Panc1 (cell line): ENCODE measurements at places on chromosomes 1 and 21.
A peak's percentile ranks its signal among the peaks of the same experiment; 100 is the strongest.

GRCh38 chr1:119968068-119968492 is 71.8 kb upstream of the ADAM30 start:
- peak; percentile 59 for DNase-seq

- no peak for DNase-seq
Measured at GRCh38 chr1:240136402-240136801, 44.7 kb downstream of the FMN2 start.

GRCh38 chr1:217526636-217527035 is 104.3 kb downstream of the GPATCH2 start:
- DNase-seq: no peak

DNA sequence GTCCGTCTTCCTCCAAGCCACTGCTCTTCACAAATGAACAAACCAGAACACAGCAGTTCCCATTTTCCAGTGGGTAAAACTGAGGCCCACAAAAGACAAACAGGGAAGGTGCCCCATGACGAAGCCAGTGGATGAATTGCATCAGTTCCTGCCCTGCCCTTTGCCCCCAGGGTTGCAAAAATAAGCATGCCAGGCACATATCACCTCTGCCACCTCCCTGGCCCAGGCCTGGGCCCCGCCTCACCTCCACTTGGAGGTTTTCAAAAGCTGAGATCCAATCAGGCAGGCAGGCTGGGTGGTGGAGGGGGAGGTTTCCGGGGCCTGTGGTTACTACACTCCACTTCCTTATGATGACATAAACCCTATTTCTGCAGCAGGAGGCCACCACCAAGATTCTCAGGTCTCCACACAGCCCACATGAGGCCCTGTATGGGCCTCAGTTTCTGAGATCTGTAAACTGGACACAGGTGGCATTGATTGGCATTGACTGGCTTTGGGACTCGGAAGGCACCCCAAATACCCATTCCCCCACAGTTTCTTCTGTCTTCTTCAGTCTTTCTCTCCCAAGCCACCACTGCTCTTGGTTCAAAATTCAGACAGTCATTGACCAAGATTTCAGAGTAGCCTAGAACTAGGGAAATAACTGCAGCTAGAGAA is 4.1 kb downstream of the KIF21B start:
- DNase-seq: no peak

- peak; percentile 33 for DNase-seq
Measured at GRCh38 chr1:193183019-193183627, 3.3 kb downstream of the B3GALT2 start.

DNA sequence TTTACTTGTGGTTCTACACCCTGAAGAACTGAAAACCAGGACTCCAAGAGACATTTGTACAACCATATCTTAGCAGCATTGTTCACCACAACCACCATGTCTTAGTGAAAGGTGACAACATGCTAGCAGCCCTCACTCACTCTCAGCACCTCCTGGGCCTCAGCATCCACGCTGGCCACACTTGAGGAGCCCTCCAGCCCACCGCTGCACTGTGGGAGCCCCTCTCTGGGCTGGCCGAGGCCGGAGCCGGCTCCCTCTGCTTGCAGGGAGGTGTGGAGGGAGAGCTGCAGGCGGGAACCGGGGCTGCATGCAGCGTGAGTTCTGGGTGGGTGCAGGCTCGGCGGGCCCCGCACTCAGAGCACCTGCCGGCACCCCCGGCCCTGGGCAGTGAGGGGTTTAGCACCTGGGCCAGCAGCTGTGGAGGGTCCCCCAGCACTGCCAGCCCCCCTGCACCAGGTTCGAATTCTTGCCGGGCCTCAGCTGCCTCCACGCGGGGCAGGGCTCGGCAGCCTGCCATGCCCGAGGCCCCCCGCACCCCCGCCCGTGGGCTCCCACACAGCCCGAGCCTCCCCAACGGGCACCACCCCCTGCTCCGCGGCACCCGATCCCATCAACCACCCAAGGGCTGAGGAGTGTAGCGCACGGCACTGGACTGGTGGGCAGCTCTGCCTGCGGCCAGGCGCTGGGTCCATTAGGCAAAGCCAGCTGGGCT is 9.2 kb downstream of the C1orf159 start:
- DNase-seq: no peak

DNA sequence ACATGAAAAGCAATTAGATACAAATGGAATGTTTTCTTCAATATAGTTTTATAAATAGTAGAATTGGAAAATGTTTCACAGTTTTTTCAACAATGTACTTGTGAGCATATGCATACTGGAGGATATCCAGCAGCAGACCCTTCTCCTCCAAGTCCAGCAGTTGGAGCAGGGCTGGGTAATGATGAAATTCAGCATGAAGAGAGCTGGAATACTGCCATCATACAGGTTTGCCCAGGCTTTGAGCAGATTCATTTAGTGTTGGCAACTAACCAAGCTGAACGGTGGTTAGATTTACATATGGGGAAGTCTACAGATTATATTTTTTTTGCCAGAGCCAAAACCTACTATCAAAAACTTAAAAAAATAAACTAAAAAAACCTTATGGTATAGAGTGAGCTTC is 38.3 kb downstream of the WDR3 start:
- DNase-seq: no peak

DNA sequence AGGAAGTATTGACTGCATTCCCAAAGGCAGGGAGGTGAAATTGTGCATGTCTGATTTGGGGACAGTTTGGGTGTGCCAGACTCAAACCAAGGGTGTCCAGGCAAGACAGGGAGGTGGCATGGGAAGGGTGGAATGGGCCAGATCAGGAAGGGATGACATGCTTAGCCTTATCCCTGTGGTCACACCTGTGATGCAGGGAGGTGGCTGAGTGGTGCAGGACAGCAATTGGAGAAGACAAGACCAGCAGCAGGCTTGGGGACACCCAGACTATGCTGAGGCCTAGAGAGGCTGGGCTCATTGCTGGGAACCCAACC is 4.0 kb downstream of the FOXO6 start:
- no peak for DNase-seq

DNA sequence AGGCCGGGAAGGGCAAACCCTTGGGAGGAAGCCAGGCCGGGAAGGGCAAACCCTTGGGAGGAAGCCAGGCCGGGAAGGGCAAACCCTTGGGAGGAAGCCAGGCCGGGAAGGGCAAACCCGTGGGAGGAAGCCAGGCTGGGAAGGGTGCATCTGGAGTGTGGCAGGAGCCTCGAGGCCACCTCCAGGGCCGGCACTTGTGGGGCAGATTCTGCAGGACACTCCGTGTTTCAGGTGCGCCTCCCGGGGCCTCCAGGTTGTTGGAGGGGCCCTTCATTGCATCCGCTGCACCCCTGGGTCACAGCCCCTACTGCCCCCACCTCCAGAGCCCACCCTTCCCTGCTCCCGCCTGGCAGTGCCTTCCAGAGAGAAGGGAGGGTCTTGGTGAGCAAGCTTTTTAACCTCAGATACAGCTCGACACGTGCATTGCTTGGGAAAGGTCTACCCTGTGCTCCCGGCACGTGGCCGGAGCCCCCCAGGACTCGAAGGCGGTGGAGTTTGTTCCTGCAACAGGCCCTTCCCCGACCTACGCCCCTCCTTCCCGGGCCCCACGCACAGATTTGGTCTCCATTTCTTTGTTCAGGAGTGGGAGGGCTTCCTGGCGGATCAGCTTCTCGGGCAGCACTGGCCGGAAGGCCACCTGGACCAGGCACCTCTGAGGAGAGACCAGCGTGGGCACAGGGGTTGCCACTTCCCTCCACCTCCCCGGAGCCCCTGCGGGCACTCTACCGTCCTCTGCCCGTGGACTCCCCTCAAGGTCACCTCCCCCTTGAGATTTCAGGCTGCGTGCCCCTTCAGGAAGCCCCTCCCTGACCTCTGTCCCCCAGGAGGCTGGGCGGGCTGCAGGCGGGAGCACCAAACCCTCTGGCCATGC is 9.4 kb upstream of the TMEM52 start:
- no peak for DNase-seq

DNA sequence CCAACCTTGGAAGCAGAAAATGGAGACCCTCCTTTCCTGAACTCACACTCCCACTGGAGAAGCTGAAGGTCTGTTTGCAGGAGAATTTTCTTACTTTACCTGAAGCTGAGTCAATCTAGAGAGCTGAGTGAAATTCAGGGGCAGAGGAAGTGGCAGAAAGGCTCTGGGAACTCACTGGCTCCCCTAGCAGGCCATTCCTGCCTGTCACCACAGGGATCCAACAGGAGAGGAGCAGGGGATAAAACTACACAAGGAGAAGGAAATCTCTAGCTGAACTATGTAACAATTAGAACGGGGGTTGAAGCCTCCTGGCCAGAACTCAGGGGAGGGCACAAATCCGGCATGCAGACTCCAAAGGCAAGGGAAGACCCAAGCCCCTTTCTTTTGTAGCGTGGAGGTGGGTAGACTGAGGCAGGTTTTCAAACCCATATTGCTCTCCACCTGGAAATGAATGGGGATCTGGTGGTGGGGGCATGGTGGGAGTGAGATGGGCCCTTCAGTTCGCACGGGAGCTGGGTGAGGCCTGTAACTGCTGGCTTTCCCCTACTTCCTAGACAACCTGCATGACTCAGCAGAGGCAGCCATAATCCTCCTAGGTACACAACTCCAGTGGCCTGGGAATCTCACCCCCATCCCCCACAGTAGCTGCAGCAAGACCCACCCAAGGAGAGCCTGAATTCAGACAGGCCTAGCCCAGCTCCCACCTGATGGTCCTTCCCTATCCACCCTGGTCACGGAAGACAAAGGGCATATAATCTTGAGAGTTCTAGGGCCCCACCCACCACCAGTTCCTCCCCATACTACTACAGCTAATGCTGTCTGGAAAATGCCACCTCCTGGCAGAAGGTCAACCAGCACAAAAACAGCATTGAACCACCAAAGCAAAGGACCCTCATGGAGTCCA is 158.1 kb downstream of the LTN1 start:
- no peak for DNase-seq

DNA sequence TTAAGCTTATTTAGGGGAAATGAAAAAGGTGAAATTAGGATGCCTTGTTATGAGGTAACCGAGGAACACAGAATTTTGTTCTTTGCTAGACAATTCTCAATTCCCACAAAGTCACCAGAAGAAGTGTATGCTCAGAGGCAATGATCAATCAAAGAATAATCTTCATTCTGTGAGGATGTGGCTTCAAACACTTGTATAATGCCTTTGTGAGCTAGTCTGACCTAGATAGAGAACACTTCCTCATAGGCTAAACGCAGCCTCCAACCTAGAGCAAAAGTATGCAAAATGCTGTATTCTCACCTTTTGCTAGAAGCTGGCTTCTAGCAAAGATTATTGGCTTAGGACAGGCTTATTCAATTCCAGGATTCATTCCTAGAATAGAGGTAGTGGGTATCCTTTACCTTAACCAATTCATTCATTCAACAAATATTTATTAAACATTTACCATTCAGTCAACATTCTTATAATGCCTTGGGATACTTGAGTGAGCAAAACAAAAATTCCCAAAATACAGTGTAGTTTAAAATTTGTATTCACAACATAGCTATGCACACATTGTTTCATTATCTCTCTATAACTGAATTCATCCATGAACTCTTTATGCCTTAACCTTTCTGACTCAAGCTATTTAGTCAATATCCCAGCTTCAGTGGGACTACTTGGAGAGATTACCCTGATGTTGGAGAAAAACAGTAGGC is 530.2 kb downstream of the PTPRC start:
- no peak for DNase-seq

- DNase-seq: no peak
Measured at GRCh38 chr21:16408280-16408679, 678.5 kb downstream of the USP25 start.

- no peak for DNase-seq
Measured at GRCh38 chr1:186009039-186009737, 275.0 kb downstream of the HMCN1 start.

GRCh38 chr1:229642376-229642775 is 16.3 kb downstream of the URB2 start:
- no peak for DNase-seq

GRCh38 chr1:168372861-168373371 is 92.2 kb downstream of the TBX19 start:
- no peak for DNase-seq

DNA sequence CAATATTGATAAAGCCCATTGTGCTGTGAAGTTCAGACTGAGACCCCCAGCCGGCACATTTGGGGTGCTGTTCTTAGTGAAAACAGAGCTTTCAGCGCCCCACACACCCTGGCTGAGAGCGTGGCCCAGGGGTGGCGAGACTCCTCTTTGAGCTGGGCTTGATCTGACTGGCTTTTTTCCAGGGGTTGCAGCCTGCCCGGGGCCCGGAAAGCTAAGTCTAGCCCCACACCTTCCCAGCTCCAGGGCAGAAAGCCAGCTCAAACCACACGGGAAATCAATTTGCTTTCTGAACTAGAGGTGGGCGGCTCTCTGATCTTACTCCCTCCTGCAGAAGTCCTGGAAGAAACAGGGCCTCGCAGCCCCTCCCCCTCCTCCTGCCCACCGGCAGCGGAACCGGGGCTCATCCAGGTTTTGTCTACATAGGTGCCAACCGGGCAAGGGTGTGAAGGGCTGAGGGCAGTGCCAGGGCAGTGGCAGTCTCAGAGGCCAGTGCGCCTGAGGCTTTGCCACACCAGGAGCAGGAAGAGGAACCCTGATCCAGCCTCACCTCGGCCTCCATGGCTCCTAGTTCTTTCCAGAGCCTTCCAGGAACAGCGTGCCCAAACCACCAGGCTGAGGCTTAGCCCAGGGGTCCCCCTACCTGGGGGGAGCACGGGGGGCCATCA is 155.3 kb downstream of the NPHP4 start:
- DNase-seq: no peak

DNA sequence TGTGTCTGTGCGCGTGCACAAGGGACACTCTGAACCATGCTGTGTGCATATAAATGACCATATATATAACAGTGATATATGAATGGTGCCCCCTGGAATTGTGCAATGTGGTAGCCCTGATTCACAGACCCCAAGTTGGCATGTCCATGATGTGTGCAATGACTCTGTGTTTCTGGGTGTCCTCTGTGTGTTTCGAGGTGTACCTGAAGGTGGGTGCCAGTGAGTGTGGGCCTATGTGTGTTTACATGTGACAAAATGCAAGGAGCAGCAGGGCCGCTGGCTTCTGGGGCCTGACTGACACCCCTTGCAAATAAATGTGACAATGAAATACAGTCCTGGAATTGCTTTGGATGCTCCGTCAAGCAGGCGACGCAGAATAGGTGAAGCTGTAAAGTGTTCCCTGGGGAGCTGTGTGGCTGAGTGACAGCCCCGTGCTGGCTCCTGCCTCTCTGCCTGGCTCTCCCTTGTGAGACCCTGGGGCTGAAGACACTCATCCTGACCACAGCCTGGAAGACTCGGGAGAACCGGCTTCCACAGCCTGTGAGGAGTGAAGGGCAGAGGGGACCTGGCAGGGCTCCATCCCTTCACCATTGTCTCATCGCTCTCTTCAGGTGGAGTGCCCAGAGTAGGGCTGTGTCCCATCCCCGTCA is 38.2 kb upstream of the CSF3R start:
- no peak for DNase-seq

GRCh38 chr1:226545836-226546596 is 2.5 kb upstream of the STUM start:
- DNase-seq: no peak

- no peak for DNase-seq
Measured at GRCh38 chr1:222195857-222196256, 352.0 kb downstream of the HHIPL2 start.

DNA sequence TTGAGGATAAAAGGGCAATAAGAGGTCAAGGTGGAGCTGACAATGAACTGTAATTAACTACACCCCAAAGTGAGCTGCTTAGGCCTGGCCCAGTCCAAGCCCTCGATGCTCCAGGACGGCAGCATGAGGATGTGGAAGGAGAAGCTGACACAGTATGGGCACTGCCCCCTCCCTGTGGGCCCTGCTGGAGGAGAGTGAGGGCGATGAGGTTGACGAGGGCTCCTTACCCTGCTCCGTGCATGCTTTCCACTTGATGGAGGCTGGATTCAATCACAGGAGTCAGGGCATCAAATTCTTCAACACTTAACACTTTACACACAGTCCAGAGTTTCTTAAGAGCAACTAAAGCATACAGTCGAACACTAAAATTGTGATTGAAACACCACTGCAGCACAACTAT is 32.4 kb downstream of the COA6 start:
- no peak for DNase-seq

- DNase-seq: no peak
Measured at GRCh38 chr21:41825216-41825615, 53.9 kb downstream of the PRDM15 start.
